ENCODE measurements at places on chromosomes 3 and 15.
A peak's percentile ranks its signal among the peaks of the same experiment; 100 is the strongest.

- DNase-seq: peak; percentile 97
These were observed 274.1 kb downstream of the OTOL1 start for GRCh38 chr3:161770484-161771386.

- no peak for DNase-seq
These were observed 149.3 kb downstream of the RPLP1 start for GRCh38 chr15:69601711-69602504.

DNA sequence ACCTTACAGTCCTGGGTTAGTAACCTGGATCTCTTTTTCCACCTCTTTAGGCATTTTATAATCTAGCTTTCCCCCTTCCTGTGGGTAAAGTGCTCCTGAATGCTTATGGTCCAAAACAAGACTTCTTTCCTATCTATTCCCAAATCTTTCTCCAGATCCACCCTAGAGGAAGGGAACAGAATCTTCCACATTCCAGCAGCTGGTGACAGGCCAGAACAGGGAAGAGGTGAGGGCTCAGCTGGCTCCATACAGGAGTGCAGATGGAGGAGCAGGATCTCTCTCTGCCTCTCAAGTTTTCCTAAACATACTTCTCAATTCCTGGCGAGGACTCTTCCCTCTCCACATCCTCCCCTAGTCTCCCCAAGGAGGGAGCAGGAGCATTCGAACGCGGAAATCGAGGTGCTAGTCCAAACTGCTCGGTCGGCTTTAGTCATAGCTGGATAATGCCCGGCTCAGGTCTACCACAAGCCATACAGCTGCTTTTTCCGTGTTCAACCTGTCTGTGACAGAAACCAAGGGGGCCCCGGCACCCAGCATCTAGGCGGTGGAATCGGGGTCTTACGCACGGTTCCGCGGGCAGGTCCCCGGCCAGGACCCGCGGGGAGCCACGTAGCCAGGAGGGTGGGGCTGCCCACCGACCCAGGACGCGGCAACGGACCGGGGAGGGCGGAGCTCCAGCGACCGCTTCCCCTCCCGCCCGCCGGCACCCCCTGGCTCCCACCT lies 4.0 kb downstream of the RASSF1 start:
- no peak for DNase-seq

DNA sequence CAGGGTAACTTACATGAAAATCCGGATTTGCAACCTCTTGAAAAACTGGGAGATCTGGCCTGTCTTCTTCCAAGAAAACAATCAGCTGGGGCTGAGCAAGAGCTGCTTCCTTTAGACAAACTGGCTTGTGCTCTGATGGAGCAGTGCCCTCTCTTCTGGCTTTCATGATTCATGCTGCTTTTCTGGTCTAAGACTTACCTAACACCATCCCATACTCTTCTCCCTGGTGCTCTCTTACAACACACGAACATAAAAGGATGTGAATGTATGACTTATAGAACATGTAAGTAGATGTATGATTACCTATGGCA lies 9.9 kb downstream of the TJP1 start:
- peak; percentile 52 for DNase-seq

GRCh38 chr3:113251817-113252216 lies 40.5 kb downstream of the BOC start:
- DNase-seq: no peak

DNA sequence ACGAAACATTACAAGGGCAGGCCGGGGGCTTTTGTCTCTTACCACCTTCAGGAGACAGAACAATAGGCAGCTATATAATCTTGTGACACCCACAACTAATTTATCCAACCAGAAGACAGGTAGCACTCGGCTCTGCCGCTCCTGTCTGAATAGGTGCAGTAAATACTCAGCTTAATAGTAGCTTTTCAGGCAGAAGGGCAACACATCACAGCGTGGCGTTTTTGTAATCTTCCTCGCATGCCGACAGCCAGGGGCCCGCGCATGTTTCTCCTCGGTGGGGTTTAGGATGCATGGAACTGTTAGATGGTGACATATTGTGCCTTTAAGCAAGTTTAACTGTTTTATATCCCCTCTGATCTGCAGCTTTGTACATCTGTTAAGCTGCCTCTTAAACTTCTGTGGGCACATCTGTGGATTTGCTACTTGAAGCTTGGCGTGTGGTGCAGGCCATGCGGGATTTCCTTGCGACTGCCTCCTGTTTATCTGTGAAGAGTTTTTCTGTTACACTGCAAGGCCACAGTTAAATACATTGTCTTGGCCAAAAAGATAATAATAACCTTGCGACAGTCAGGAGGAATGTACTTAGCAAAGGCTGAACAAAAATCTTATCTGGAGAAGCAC lies 123.2 kb upstream of the BNIP2 start:
- DNase-seq: no peak

- DNase-seq: no peak
These were observed 121.8 kb downstream of the SSR3 start for GRCh38 chr3:156433138-156433537.

DNA sequence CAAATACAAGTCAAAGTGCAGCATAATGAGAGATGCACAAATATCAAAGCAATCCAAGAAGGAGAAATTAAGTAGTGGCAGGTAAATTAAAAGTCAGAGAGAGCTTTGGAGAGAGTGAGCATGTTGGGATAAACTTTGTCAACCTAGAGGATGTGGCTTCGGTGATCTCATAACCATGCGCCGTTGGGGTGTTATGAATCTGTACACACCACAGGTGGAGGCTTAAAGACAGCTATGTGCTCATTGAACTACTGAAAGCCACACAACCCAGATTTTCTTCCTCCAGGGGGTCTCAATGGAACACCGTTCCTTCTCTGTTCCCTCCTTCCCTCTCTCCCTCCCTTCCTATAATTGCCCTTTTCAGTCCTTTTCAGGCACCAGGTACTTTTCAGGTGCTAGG lies 52.0 kb downstream of the SUCNR1 start:
- DNase-seq: no peak

- no peak for DNase-seq
These were observed 93.9 kb upstream of the PHLDB2 start for GRCh38 chr3:111765136-111765535.

DNA sequence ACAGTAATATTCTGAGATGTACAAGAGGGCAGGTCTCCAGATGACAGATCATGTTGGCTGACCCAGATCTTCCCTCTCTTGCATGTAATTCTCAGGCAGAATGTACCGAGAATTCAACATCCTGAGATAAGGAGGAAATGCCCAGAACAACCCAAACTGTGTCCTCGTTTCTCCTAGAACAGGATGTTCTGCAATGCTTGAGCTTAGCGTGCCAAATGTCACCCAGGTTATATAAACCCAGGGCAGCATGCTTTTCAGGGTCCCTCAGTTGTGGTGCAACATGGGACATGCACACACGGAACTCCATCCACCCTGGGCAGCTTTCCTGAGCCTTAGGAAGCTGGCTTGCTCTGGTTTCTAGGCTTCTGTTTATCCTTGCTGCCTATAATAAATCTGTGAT lies 102.1 kb upstream of the CMC1 start:
- DNase-seq: no peak

- DNase-seq: no peak
These were observed 31.3 kb upstream of the PEX5L start for GRCh38 chr3:180068023-180068422.

DNA sequence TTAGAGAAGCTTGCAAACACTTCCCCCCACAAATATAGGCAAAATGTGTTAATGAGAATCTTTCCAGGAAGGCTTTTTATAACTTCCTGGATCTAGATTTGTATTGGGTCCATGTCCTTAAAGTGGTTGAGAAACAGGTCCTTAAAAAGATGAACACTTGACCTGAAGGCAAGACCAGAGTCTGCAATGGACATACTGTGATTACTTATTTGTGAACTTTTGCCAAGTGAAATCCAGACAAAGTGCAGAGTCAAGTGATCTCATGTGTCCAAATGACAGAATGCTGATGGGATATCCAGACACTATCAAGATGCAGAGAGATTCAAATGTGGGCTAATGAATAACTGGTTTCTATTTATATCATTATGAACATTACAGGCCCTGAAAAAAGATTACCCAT lies 43.8 kb downstream of the FRMD4B start:
- DNase-seq: no peak

DNA sequence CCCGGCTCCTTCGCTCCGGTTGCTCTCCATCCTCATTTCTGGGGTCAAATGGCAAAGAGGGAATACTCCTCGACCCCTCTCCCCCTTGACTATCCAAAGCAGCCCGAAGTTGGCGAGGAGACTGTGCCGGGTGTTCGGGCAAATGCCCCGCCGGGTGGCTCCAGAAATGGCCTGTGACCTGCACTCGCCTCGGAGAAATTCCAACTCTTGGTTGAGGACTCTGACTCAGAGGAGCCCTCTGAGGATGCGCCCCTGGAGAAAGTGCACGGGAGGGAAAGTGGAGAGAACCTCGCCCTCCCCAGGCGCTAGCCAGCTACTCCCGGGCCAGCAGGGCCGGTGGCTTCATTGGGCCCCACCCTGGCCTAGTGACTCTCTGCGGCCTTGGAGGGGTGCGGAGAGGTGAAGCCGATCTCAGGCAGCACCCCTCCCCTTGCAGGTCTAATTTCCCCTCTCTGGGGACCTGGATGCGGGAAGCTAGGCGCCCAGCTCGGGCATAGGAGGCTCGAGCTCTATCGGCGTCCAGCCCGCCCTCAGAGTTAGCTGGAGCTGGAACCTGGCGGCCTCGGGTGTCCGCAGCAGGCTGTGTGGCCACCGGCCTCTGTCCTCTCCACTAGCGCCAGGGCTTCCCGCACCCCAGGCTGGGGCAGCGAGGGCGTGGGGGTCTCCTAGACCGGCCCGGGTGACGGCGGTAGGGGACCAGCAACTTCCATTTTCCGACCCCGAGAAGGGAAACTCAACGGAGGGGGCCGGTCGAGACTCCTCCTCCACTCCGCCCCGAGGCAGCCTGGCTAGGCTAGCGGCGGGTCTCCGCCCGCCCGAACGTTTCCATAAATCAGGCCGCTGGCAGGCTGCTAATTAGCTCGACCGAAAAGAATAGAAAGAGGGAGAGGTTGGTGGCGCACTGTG lies 29.4 kb downstream of the NR2F2 start:
- peak; percentile 32 for DNase-seq

DNA sequence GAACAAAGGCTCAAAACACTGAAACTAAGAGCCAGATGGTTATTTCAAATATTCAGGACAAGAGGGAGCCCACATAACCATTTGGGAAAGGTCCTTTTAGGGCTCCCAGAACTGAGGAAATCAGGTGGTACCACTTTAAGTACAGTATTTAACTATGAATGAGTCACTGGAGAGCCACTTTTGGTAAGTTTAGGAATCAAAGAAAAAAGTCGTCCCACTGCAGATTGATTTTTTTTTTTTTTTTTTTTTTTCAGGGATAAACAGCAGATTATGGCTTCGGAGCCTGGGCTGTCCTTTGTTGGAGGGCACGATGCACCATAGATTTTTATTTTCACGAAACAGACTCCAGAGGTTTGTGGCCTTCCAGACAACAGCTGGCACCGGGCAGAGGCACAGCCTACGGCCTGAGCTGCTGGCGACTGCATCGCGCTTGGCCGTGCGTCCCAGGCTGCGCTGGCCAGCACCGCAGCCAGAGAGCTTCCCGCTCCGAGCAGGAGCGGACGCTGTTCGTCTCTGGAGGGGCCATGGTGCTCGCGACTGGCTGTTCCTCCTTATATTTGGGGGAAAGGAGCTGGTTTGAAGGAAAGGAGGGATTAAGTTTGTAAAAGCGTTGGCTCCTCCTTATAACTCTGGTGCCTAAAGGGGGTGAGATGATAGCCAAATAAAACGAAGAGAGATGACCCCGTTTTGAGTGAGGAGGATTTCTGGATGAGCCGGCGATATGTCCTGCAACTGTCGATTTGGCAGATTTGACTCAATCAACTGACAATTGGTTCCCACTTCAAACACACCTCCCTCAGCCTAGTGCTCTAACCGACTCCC lies 152.9 kb upstream of the GOLIM4 start:
- DNase-seq: peak; percentile 63

- DNase-seq: peak; percentile 80
These were observed 60.9 kb upstream of the ITGA11 start for GRCh38 chr15:68492855-68493254.

DNA sequence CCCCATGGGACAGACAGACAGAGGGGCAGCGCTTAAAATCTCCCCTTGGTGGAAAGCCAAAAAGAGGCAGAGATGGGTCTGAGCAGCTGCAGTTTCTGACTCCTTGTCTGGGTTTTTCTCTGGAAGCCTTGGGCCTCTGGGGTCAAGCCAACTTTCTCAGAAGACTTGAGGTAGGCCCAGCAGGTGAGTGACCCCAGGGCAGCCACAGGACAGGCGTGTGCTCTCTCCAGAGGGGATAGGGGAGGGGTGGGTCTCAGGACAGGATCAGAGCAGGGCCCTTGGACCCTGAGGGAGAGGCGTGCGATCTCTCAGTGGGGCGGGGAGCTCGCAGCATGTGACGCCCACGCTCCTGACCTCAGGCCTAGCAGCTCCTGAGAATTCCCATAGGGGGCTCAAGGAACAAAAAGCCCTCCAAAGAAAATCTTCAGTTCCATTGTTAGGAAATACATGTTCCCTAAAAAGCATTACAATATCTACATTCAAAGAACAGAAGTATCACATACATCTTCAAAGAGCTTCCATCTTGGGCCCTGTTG lies 34.6 kb upstream of the DUSP7 start:
- DNase-seq: peak; percentile 41

- no peak for DNase-seq
These were observed 19.6 kb downstream of the PLEKHO2 start for GRCh38 chr15:64861331-64861730.

GRCh38 chr3:39937315-39937714 lies 127.9 kb downstream of the MYRIP start:
- no peak for DNase-seq

GRCh38 chr3:66037330-66037985 lies 1.3 kb downstream of the MAGI1 start:
- peak; percentile 38 for DNase-seq

DNA sequence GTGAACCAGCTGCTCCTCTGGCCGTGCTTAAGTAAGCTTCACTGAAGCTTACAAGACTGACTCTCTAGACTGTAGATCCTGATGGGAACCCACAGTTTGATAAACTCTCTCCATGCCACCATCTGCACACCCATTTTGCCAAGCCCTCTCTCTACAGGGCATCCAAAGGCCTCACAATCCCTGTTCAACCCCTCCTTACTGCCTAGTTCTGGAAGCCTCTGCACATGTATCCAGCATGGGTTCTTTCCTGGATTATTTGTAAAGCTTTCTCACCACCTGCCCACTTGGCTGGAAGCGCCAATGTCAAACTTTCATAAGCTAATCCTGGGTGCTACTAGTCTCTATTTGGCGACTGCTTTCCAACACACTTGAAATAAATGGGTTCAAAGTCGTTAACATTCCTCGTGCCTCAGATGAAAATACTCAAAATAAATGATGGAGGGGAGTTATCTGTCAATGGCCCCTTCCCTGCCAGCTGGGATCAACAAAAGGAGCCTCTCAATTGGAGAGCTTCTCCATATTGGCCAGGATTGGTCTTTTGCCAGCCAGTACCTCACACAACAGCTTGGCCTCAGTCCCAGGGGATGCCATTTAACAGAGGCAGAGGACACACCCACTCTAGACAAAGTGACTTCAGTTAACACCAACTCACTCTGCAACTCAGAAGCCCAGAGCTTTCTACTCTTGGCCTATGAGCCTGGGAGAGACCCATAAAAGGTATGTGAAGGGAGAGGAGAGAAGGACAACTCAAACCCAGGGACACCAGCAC lies 48.1 kb downstream of the SH3BP5 start:
- DNase-seq: no peak

DNA sequence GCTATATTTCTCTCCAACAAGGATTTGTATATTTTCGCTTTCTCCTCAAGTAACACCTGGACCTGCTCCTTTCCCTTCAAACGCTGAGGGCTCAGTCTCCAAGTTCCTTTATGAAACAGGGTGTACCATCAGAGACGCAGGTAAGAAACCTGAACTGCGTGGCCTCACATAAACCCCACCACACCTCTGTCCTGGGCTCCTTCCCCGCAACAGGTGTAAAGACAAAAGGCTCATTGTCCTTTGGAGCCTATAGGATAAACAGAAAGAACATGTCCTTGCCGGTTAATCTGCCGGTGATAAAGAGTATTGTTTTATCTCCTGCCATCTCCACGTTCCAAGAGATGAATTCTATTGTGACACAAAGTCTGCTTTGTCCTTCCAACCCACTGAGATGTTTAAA lies 111.8 kb upstream of the ADAMTS9 start:
- DNase-seq: no peak

All from astrocyte of the spinal cord (primary cell).